ENCODE measurements at places on chromosomes 16 and 17.

- no peak for DNase-seq
Observed at GRCh38 chr17:55430541-55431288, 9.1 kb upstream of the MMD start.

GRCh38 chr17:36665417-36665816, 64.0 kb downstream of the MRM1 start:
- no peak for DNase-seq

GRCh38 chr17:17387498-17388362, 84.6 kb downstream of the NT5M start:
- DNase-seq: peak; percentile 19

DNA sequence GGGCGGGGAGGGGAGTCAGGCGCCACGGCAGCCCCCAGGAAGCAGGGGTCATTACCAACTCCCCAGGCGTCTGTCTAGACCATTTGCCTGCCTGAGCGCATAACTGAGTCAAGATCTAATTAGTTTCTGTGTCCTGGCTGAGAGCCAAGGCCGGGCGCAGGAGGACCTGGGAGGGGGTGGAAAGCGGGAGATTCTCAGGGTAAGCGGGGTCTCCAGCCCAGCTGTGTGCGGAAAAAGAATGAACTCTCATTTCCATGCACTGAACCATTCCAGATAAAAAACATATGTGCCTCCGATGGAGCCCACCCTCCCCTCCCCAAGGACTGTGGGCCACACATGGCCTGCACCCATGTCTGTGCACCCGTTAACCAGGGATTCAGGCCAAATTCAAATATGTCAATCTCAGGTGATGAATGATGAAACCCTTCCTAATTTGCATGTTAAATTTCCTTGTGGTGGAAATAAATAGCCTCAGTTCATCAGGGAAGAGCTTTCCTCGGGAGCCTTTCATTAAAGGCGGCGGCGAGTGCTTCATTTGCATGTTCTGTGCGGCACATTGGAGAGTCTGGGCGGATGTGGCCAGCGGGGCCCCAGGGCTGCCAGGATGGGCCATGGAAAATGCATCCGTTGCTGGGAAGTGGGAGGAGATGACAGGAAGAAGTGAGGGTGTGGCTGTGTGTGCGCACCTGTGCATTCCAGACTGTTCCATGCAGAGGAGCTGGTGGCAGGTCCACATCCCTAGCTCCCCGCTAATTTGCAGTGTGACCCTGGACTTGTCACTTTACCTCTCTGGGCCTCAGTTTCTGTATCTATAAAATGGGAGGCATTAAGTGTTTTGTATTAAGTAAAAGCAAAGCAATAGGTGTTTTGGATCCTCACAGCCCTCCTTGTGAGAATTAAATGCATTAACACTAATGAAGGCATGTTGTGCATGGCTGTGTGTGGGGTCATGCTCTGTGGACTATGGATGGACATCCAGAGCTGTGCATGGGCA, 151.1 kb downstream of the SDK2 start:
- no peak for DNase-seq

- no peak for DNase-seq
Observed at GRCh38 chr16:83768986-83769385, 38.8 kb upstream of the HSBP1 start.

DNA sequence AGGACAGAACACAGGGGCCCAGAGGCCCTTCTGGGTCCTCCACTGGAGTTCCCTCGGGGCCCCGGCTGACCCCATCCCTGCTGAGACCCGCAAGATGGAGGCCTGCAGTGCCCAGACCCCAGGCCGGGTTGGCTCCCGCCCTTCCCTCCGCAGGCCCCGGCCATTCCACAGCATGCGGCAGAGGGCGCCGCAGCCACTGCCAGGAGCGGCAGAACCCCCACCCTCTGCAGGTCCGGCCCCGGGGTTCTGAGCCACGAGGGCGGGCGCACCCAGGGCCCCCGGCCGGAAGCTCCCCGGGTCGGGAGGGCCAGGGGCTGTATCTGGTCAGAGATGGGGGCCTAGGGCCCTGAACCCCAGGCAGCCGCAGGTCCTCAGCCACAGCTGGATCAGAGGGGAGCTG, 2.4 kb upstream of the PERCC1 start:
- DNase-seq: peak; percentile 62

DNA sequence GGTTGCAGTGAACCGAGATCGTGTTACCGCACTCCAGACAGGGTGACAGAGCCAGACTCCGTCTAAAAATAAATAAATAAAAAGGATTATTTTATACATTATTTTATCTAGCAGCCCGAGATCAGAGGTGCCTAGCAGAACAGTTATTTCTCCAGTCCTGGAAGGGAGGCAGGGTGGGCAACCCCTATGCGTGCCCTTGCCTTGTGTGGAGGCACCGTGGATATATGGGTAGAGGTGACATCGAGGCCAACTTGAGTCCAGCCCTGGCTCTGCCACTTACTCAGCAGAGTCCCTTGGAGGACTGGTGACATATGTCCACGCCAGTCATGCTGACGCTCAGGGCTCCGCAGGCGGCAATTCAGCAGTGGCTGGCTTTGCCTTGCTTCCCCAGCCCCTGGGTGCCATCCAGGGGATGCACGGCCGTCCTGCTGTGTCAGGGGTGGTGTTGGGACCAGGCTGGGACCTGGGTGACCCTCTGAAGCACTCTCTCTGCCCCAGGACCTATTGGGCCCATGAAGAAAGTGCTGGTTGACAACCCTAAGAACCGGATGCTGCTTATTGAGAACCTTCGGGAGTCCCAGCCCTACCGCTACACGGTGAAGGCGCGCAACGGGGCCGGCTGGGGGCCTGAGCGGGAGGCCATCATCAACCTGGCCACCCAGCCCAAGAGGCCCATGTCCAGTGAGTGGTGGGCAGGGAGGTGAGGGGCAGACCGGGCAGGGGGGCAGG, 13.2 kb downstream of the GALK1 start:
- no peak for DNase-seq

DNA sequence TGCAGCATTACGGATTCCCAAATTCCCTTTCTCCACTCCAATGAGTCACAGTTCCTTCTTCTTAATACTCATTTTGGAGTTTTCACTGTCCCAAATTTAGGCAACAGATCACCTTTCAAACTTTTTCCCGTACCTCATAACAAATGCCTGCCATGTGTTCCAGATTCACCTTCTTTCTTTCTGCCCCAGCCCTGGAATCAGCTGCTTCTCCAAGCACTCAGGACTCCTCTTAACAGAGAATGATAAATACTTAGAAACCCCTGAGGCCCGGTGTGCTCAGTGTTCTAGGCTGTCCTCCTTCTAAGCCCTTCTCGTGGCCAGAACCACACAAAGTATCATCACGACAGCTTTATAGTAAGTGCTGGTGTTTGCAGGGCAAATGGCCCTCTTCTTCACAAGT, 14.9 kb downstream of the CSNK1D start:
- no peak for DNase-seq

GRCh38 chr17:10304758-10305300, 68.0 kb downstream of the MYH13 start:
- DNase-seq: no peak

DNA sequence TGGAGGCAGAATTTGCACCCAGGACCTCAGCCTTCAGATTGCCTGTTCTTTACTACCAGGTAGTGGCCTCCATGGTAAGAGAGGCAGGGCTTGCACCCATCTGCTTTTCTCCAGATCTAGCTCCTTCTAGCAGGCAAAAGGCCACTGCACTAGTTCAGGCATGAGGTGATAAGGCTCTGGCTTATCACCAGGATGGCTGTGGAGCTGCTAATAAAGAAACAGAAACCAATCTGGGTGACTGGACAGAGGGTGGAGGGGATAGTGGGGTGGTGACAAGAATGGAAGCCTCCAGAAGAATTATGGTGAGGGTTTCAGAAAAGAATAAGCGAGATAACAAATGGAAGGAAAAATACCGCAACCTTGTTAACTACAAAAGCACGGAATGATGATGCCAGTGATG, 15.5 kb upstream of the SUPT4H1 start:
- peak; percentile 91 for DNase-seq

DNA sequence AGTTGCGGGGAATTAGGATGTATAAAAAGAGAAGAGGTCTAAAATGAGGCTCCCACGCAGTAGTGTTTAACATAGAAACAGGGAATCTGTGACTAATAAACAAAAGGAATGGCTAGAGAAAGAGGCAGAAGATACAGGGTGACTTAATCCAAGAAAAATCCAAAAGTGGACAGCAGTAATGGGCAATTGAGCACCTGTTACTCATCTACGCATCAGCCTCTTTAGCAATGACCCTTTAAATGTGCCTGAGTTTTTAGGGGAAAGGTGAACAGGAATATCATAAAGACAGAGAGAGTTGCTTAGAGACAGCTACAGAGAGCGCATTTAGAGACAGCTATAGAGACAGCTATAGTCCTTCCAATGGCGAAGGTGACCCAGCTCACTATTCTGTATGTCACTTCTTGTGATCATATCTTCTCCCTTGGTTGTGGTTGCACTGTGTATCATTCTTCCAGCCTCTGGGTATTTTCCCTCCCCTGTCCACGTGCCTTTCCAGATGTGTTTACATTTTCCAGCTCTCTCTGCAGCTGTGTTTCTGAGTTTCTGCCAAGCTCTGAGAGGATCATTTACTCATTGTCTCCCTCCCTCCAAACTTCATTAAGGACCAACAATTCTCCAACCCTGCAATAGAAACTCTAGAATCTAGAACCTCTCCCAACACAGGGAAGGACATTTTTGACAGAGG, 61.5 kb downstream of the MYOCD start:
- no peak for DNase-seq

DNA sequence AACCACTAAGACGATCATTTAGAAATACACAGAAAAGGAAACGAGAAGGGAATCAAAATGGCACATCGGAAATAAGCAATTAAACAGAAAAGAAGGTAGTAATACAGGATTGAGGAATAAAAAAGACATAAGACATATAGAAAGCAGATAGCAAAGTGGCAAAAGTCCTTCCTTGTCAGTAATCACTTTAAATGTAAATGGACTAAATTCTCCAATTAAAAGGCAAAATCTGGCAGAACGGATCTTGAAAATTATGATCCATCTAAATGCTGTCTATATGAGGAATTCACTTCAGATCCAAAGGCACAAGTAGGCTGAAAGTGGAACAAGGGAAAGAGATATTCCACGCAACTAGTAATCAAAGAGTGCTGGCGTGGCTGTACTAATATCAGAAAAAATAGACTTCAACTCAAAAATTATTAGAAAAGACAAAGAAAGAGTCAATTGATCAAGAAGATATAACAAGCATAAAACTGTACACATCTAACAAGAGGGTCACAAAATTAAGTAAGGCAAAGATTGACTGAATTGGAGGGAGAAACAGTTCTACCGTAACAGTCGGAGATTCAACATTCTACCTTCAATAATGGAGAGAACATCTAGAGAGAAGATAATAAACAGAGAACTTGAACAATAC, 36.8 kb upstream of the METRNL start:
- DNase-seq: no peak

GRCh38 chr16:8863594-8864424, 5.0 kb downstream of the CARHSP1 start:
- peak; percentile 43 for DNase-seq

DNA sequence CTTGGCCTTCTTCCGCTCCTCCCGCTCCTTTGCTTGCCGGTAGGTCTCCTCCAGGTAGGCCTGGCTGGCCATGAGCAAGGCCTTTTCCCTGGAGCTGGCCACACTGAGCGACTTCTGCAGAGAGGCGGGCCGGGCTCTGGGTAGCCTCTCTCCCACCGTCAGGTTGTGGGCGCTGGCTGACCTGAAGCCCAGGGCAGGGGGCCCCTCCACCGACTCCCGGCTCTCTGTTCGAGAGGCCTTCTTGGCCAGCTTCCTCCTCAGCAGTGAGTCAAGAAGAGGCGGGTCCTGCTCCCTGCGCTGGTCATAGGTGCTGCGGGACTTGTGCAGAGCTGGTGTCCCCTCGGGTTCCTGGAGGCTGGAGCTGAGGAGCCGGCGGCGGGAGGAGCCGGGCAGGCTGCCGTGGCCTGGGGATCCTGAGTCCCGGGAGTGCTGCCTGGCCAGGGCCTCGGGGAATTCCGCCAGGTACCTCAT, 12.8 kb downstream of the GPR179 start:
- no peak for DNase-seq

- no peak for DNase-seq
Observed at GRCh38 chr16:49276646-49277385, 4.8 kb downstream of the CBLN1 start.

Measured in erythroblast (primary cell).